ENCODE measurements at places on chromosomes 1 and 21. TPM values are rescaled to one million over a fixed set of nuclear protein-coding genes. Genes with fewer than 3 reads are reported as not detected.

GRCh38 chr1:11426617-11427016 lies 52.3 kb upstream of the DISP3 start:
- no peak for DNase-seq

- no peak for DNase-seq
These were observed 24.2 kb upstream of the RPL11 start for GRCh38 chr1:23667411-23667810.

The AQP10 gene
- total RNA-seq = not detected

DNA sequence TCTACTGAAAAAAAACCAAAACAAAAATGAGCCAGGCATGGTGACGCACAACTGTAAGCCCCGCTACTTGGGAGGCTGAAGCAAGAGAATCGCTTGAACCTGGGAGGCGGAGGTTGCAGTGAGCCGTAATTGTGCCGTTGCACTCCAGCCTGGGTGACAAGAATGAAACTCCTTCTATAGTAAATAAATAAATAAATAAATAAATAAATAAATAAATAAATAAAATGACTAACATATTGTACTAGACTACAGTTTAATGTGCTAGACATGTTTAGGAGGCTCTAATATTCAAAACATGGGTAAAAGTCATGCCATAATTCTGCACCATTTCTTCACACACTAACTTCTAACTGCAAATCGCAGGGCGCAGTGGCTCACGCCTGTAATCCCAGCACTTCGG lies 33.3 kb upstream of the ERO1B start:
- no peak for DNase-seq

GRCh38 chr1:30704765-30705509 lies 18.4 kb downstream of the MATN1 start:
- peak; percentile 64 for DNase-seq

DNA sequence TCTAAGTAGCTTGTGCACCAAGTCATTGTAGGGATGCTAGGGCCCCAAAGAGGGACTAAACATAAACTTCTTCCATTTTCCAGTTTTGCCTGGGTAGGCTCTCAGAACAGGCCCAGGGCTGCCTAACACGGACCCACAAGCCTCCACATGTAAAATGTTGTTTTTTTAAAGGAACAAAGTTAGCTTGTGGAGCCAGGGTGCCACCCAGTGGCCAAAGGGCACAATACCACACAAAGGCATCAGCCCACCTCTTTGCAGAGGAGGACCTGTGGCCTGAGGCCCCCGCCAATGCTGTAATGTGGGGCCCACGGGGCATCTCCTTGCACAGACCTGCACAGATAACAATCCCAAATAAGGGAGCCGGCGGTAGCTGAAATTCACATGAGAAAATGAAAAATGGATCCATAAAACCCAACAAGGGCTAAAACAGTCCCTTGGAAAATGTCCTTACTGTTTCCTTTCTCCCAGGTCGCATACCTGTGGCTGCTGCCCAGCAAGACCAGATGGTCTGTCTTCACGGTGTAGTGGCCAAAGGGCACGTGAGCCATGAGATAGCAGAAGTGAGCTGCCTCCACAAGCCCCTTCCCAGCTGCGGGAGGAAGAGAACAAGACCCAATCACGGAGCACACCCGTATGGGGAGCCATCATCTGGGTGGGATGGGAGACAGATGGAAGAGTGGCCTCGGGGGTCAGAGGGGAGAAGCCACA lies 23.8 kb downstream of the SEC16B start:
- peak; percentile 72 for DNase-seq

DNA sequence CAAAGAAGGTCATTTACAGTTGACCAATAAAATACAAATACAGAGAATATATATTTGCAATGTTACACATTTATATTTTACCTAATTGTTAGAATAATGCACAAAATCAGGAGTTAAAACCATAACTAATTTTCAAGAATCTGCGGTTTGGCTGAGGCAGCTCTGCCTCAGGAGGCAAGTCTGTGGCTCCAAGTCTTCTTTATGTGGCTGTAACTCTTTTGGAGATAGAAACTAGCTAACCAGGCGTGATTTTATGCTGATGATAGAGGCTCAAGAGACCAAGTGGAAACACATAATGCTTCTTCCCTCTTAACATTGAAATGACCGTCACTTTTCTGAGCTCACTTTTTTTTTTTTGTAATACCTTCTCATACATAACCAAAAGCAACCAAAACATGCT lies 744.7 kb upstream of the CXADR start:
- no peak for DNase-seq

DNA sequence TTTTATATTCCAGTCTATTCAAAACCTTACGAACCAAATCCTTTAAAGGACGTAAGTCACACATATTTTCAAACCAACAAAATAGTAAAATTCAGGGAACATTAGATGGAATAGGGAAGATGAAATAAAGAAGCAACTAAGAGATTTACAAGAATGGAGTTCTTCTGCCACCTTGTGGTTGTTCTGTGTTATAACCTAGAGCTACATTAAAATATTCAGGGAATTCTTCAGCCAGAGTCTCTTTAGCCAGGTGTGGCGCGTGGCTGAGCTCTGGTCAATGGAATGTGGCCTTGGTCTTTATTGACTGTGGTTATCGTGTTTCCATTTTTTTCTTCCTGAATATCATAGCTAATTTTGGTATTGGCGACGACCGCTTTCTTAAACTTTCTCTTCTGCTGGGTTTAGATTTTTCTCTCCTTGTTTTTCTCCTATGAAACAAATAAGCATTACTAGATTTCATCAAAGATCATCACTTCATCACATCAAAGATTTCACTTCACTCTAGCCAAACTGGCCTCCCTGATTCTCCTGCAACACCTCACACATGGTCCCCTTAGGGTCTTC lies 221.3 kb downstream of the MRPL39 start:
- DNase-seq = peak; percentile 83

GRCh38 chr1:180626711-180627110 lies 5.1 kb upstream of the XPR1 start:
- no peak for DNase-seq

DNA sequence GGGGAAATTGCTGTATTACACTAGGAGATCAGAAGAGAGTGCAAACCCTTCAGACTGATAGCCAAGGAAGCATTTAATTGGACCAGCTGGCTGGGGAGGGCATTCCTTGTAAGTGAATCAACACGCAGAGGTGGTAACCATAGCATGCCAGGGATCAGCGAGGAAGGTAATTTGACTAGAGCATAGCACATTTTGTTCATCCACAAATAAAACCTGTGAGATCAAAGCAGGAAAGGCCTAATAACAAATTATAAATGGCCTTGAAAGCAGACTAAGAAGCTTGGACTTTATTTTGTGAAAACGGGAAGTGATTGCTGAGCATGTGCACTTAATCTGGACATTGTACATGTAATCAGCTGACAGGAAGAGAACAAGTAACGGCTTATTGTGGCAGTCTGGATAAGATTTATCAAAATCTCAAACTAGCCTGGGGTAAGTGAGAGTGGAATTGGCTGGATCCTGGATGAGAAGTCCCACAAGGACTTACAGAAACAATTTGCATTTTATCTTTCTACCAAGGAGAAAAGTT lies 11.7 kb upstream of the CD55 start:
- peak; percentile 78 for DNase-seq

DNA sequence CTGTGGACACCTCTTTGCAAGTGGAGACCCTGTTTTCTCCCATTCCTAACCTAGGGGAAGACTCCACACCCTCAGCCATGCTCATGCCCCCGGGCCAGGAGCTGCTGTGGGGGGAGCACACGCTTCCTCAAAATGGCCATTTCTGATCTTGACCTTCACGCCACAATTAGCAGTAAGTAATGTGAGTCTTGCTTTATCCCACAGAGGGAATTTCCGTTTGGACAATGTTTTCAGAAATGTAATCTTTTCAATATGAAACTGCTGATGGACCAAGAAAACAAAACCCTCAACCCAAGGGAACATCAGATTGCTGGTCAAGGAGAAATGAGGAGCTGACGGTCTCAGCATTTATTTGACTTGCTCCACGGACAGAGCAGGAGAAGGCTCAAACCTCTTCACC lies 8.3 kb upstream of the KCNE1 start:
- no peak for DNase-seq

GRCh38 chr21:42514883-42515228 lies 1.2 kb downstream of the SLC37A1 start:
- no peak for DNase-seq

GRCh38 chr1:7106442-7107108 lies 321.3 kb downstream of the CAMTA1 start:
- DNase-seq = no peak

GRCh38 chr1:112114540-112114939 lies 125.1 kb upstream of the KCND3 start:
- no peak for DNase-seq

- DNase-seq = no peak
These were observed 75.9 kb upstream of the ETS2 start for GRCh38 chr21:38729754-38730379.

GRCh38 chr1:64663668-64664067 lies 81.2 kb upstream of the RAVER2 start:
- no peak for DNase-seq

GRCh38 chr1:55669293-55669692 lies 454.1 kb upstream of the USP24 start:
- DNase-seq = peak; percentile 99

DNA sequence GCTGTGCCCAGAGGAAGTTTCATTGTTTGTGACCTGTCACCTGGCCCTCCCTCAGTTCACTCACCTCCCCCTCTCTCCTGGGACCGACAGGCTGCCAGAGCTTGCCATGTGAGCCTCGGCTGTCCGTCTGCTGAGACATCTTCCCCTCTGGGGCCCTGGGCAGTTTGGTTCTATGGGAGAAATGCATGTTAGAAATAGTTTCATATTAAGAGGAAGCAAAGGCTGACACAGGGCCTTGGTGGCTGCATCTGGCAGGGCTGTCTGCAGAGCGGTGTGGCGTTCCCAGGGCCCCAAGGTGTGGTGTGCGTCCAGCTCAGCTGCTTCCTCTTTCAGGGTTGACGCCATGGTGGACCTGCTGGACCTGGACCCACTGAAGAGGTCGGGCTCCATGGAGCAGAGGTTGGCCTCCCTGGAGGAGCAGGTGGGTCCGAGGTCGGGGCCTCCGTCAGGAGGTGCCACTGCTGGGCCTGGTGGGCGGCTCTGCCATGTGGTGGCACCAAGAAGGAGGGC lies 31.9 kb upstream of the LRRC3 start:
- DNase-seq = no peak

DNA sequence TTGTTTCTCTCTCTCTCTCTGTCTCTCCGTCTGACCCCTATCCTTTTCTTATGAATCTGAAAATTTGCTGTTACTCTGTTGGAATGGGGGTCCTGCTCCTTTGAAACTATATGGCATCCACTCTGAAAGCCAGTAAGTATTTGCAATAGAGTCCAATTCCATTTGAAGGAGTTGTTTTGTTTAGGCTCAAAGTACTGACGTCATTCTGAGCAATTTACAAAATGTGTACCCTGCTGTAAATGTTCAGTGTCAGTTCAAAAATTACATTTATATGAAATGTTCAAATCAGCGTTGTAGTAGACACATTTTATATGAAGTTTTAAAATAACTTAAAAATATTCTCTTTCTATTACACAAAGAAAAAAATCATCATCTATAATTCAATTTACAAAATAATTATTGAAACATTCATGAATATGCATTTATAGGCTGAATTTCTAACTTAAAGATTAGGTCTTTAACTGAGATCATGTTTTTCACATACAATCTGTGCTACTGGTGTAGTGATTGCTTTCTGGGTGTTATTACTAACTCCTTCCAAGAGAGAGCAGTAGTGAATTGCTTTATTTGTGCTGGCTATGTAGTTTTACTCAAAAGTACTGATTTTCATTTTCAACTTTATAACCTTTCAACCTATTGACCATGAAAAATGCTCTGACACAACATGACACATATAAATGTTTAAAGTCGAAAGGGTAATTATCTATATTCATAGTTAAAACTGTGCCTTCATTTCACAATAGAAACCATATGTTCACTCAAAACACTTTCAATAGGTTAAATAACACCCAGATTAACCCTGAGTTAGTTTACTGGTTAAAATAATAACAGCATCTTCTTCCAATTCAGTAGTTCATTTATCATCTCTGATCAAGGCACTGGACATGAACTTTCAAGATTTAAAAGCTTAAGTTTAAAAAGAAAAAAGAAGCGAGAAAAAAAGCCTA lies 253.1 kb upstream of the ADGRL4 start:
- DNase-seq = peak; percentile 75

GRCh38 chr1:38123356-38124135 lies 77.0 kb upstream of the POU3F1 start:
- no peak for DNase-seq

The S100A7 gene
- not detected for total RNA-seq

The LORICRIN gene
- not detected for total RNA-seq

The RNU1-4 gene
- total RNA-seq = under 0.01 TPM

DNA sequence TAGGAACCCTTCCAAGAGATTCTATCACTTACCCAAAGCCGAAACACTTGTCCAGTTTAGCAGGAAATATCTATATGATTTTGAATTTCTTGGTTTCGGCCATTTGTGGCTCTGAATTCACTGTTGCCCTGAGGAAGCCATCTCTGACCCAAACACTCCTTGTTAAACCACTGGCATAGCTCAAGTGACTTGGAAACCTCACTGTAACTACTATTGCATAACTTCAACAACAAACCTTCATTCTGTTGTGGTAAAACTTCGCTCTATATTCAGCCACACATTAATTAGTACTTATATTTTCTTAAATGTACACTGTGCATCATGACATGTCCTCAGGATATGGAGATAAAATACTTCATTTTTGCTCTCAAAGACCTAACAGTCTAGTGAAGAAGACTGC lies 63.2 kb downstream of the ST6GALNAC3 start:
- no peak for DNase-seq

All from fibroblast of the aortic adventitia (primary cell).